ENCODE measurements at places on chromosomes 3 and 15.

- DNase-seq, result no peak
Observed at GRCh38 chr3:157327018-157327417, 109.6 kb upstream of the PTX3 start.

- DNase-seq, result no peak
Observed at GRCh38 chr15:76972389-76973361, 22.3 kb upstream of the PSTPIP1 start.

- no peak for DNase-seq
Observed at GRCh38 chr15:33370623-33371020, 59.9 kb downstream of the RYR3 start.

GRCh38 chr3:70539908-70540307 is 227.5 kb upstream of the MDFIC2 start:
- DNase-seq, result no peak

DNA sequence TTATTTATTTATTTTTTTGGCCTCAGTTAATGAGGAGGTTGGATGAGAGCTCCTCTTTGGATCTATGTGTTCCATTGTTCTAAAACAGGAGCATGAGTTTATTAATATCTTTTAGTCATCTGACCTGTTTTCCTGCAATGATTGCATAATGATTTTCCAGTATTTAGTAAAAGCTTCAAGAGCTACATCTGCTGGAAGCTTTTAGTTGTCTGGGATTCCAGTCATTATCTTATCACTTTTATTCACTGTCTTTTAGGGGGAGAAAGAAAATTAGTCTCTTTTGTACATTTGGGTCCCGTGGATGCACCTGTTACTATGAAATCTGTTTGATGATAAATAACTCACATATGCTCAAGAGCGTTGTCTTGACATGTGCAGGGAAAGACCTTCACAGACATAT is 1270.0 kb downstream of the ROBO1 start:
- peak; percentile 5 for DNase-seq

DNA sequence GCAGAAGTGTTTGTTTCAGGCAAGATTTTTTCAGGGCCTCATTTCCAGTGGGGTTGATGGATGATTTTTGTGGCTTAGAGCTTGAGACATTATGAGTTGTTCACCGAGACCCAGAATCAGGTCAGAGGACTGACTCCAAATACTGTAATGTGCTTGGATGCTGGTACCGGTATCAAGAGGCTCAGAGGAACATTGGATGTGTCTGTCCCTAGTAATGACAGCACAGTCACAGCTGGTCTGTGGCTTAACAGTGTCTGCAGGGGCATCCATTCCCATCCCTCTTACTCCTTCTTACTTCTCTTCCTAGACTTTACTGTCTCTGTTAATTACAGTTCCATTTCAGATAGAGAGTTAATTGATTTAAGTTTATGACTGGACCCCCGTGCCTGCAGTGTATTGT is 107.8 kb downstream of the PTPRG start:
- no peak for DNase-seq

DNA sequence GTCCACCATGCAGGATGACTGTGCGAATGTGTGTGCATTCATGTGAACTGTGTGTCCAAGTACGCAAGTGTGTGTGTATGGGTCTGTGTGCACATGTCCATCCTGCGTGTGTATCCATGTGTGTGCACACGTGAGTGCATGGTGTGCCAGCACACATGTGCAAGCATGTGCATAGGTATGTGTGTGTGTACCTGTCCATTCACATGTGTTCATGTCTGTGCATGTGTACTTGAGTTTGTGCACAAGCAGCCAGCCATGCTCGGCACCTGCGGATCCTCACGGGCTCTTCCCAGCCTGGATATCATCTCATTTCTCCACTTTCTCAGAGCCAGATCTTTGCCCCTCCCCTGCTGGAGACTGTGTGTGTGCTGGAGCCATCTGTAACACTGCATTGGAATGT is 18.7 kb upstream of the PLXNA1 start:
- no peak for DNase-seq

GRCh38 chr3:126134219-126134975 is 46.0 kb downstream of the ALDH1L1 start:
- peak; percentile 70 for DNase-seq

- no peak for DNase-seq
Observed at GRCh38 chr15:35195649-35196048, 110.6 kb upstream of the NANOGP8 start.

DNA sequence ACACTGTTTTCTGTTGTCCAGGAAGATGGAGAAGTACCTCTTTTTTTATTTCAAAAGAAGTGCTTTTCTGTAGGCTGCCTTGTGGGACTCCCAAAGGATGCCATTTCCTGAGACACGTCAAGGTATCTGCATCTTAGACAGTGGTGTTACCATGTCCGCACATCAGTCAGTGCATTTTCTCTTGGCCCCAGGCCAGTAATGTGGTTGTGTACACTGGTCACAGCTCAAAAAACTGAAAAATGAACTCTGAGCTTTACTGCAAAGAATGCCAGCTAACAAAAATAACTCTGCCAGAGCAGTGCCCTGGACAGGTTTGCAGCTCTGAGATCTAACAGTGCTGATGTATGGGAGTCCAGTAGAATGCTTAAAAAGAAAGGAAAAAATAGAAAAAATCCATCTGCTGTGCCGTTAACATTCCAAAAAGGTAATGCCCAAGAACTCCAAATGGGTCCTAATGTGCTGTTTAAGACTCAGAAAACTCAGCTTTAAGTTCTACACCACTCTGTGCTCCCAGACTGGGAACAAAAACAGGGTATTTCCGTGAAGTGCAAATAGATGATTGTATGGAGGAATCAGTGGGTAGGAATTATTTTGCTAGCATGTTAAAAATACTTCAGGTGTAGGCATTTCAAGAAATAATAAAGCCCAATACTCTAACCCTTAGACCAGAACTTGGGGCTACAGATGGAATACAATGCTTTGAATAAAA is 315.9 kb downstream of the FEZF2 start:
- no peak for DNase-seq

- DNase-seq, result no peak
Observed at GRCh38 chr15:38614621-38615020, 50.0 kb upstream of the RASGRP1 start.

DNA sequence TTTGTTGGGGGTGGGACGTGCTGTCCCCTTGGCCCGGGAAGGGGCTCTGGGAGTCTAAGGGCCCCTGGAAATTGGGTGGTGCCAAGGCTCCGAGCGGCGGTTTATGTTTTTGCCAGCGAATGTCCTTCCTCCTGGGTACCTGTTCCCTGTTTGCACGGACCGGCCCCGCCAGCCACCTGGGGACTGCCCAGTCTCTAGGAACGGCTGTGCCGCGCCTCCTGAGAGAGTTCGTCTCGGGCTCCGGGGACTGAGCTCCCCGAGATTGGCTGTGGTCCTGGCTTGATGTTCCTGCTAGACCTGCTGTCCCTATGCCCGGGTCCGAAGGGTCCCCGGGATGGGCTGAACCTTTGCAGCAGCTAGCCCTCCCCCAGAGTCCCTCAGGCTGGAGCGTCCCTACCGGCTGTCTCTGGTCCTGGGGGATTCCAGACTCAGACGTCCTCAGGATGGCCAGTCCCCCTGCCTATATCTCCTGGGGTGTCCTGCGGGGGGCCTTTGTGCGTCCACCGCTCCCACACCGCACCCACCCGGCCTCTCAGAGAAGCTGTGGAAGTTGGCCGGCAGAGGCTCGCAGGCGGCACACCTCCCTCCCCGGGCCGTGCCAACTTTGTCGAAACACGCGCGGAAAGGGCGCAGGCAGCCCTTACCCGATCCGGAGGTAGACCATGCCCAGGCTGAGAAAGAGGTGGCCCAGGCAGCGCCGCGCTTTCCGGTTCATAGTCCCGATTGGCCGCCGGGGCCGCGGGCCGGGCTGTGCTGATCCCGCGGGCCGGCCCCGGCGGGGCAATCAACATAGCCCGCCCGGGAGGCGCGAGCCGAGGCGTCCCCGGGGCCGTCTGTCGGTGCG is 547 bp downstream of the WNT7A start:
- no peak for DNase-seq

Data from cerebellar cortex (tissue), 1 donor.